HuH-7 (cell line): ENCODE measurements at places on chromosomes 1 and 21.

DNA sequence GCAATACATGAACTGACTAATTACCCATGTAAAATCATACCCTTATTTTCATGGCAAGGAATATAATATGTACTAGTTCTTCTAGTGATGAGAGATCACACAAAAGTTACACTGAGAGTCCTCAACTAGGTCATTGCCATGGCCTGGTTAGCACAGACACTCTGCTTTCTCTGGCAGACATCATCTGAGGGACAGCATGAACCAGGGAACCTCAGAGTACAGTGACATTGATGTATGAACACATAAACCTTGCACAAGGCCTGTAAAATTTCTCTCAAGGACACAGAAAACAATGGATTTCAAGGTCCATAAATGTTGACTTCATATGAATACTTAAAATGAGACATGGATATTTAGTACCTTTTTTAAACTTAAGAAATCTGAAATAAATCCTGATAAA, 108.8 kb upstream of the MAGI3 start:
- no peak for DNase-seq

GRCh38 chr1:31745946-31746670, 18.0 kb downstream of the ADGRB2 start:
- no peak for DNase-seq

GRCh38 chr1:212504171-212504803, 71.6 kb downstream of the NENF start:
- DNase-seq, result no peak

- no peak for DNase-seq
Observed at GRCh38 chr1:22444856-22445255, 6.8 kb upstream of the ZBTB40 start.

DNA sequence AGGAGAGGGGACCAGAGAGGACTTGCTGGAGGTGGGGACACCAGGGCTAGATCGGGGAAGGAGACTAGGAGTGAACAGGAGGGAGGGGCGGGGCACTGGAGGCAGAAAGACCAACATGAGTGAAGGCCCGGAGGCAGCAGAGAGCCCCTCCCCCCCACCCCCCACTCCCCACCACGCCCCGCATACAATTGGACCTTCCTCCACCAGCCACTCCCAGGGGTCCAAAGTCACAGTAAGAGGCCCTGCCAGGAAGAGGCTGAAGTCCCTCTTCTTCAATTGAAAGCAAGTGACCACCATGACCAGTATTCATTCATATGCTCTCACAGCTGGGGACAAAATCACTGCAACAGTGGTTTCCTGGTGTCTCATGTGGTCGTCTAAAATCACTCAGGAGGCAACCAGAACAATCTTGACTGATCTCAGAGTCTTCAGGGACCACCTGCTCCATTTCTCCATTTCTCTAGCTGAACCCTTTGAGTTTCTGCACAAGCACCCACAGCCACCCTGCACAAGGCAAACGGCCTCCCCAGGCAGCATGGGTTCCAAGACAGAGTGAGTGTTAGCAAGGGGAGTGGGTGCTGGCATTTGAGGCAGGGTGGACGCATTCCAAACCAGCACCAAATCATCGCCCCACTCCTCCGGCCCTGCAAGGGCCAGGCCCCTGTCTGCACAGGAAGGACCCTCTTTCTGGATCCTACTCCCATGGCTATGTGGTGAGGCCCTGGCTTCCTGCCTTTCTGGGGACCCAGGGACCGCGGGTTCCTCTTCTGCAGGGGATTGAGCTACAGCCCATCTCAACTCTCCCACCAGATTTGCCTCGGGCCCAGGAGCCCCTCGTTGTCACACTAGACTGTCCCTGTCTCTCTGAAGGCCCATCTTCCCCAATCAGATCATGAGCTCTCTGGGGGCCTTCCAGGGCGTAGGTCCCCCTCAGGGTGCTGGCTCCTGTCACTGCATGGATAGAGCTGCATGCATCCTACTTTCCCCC, 17.0 kb downstream of the LAPTM5 start:
- DNase-seq, result no peak
